Spinal cord (tissue), 10 donors: ENCODE measurements at places on chromosomes 3 and 15.

DNA sequence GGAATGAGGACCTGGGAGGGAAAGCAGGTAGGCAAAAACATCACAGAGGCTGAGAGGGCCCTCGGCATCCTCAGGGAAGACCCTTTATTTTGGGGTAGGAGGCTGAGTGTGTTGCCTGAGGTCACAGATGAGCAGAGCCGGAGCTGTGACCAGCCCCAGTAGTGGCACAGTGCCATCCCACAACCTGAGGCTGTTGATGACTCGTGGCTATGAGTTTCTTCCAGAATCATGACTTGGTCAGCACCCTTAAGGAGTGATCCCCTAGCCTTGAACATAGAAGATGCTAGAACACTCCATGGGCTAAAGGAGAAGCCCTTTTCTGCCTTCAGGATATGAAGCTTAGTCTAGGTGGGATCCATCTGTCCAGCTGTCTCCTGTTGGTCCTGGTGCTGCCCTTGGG is 19.5 kb upstream of the CXCR6 start:
- DNase-seq = no peak

GRCh38 chr3:181464033-181464694 is 247.6 kb upstream of the SOX2 start:
- DNase-seq = no peak

DNA sequence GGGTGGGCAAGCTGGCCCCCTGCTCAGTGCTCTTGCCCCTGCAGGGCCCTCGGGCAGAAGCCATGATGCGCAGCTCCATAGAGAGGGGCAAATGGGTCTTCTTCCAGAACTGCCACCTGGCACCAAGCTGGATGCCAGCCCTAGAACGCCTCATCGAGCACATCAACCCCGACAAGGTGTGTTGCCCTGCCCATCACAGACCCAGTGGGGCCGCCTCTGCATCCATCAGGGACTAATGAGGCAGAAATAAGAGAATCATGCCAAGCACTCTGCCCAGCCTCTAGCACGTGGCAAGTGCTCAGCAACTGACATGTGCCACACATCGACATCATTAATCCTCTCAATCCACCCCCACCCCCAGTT is 49.4 kb downstream of the SEMA3G start:
- no peak for DNase-seq

DNA sequence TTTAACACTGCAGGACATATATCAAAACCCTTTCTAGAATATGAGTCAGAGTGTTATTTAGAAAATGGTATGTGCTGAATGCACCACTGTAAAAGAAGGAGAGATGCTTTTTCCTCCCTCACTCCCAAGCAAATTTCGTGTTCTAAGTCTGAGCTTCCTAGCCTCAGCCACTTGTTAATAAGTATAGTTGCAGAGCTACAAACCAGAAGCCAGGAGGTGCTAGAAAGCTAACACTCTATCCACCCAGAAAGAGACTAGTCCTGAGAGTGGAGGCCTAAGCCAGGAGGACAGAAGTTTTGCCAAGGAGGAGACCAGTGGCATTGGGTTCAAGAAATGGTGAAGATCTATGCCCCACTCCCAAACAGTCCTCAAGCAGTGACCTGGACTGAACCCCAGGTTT is 40.5 kb upstream of the GYG1 start:
- DNase-seq = no peak

GRCh38 chr3:4359805-4360502 is 56.8 kb downstream of the SETMAR start:
- DNase-seq = no peak

DNA sequence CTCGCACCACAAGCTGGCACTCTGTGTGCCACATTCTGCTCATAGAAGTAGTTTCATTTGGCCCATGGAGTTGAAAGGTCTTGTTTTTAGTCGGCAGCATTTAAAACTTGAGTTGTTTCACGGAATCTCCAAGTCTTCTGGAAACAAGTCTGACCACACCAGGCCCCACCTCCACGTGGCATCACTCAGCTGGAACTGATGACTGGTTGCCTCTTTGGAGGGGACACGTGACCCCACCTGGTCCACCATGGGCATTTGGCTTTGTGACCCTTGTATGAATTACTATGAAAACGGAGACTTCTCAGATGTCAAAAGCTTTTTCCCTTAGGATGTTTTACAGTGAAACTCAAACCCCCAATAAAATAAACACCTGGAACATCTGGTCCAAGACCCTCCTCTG is 74.9 kb downstream of the NTRK3 start:
- DNase-seq = no peak

DNA sequence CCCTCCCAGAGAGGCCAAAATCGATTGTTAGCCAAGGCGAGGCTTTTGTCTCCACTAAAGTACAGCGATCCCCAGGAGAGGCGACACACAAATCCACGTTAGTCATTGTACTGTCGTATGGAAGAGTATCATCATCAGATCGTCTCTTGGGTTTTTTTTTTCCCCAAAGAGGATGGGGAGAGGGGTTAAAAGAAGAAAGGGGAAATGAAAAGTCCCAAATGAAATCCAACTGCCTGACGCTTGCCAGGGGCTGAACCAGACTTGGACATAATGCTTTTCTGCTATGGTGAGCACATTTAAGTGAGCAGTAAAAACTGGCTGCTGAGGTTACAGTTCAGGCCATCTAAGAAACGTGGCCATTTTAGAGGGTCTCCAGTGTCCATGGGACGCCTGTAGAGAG is 37.9 kb upstream of the CTSH start:
- no peak for DNase-seq

DNA sequence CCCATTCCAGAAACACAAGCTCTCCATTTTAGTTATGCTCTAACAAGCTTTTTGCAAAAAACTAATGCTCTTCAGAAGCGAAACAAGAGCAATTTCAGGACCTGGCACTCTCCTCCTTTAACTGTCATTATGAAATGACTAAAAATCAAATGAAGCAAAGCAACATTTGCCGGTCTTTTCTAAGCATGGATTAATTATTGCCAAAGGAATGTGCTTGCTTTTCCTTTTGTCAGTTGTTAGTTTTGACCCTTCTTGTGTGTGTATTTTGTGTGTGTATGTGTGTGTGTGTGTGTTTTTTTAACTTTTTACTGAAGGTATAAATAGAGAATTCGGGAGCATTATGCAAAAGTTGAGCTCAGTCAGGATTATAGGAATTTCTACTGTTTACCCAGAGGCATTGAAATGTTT is 509.1 kb downstream of the TUSC7 start:
- no peak for DNase-seq

- DNase-seq = no peak
Measured at GRCh38 chr15:47409600-47409999, 307.7 kb upstream of the SEMA6D start.

DNA sequence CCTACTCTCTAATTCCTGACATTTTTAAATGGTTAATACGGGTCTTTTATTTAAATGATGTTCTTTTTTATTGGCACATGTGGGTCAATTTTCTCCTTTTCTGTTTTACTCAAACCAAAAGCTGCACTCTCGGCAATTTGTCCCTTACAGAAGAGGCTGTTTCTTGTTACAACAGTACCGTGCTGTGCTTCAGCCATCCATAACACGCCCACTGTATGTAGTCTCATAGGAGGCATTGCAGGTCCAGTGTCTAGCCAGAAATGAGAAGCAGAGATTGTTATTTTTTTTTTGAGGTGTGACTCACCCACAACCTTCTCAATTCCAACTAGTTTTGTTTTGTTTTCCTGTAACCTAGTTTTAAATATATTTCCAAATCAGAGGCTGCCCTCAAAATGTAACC is 164.6 kb downstream of the GMNC start:
- DNase-seq = peak; percentile 33

- DNase-seq = no peak
Measured at GRCh38 chr3:175977968-175978752, 1119.0 kb downstream of the NAALADL2 start.

DNA sequence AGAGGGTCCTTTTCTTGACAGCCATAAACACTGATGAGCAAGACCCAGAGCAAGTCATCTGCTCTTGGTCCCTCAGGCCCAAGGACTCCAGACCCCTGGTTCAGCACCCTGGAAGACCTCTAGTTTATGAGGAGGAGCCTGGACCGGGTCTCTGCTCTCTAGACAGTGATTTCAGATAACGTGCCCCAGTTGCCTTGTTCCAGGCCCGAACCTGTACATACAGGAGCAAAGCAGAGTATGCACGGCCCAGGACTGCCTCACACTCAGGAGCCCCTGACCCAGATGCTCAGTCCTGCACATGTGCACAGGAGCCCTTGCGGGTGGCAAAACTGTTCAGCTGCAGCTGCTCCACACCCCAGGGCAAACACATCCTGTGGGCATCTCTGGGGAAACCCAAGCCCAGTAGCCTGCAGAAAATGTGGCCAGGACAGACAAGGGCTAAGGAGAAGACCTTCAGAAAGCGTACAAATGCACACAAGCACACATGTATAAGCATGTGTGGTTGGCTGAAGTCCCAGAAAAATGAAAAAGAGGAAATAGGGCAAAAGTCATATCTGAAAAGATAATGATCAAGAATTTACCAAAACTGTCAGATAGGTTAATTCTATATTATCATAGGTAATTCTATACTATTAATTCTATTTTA is 59.9 kb upstream of the CORO2B start:
- no peak for DNase-seq
